Glomerular endothelial cell (primary cell): ENCODE measurements at places on chromosomes 16 and 17. TPM values are rescaled to one million over a fixed set of nuclear protein-coding genes. Genes with fewer than 3 reads are reported as not detected.

DNA sequence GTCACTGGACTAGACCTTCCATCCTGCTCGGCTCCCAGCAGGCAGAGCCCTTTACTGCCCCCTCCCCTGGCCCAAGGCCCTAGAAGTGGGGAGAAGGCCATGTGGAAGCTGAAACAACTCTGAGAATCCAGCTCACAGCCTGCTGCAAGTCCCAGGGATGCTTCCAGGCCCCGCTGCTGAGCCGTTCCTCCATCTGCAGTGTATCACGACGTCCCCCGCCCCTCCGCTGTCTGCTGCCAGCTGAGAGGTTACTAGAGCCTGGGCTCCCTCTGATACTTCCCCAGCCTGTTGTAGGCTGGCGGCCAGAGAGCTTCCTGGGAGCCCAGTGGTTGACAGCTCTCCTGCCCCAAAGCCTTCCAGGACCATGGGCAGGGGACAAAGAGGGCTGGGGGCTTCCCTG lies 118.2 kb downstream of the MGAT5B start:
- no peak for DNase-seq

DNA sequence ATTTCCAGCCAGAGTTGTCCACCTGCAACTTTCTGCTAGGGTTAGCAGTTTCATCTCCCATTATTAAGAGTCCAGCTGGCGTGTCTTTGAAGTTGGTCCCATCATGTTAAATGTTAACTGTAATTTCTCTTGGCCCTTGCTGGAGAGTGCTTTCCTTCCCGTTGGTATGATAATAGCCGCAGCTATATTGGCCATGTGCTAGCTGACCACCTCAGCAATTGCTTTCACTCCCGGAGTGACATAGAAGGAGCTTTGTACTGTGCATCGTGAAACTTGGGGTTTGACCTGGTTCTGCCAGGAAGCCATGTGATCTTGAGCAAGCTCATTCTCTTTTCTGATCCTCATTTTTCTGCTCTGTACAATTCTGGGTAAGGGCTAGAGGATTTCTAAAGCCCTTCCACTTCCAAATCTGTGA lies 81.0 kb upstream of the TBX2 start:
- no peak for DNase-seq

GRCh38 chr17:8922451-8922850 lies 43.1 kb downstream of the PIK3R5 start:
- DNase-seq: peak; percentile 51

The PYDC1 gene
- total RNA-seq: not detected in 2 replicates

The CD300LF gene
- not detected in 2 replicates for total RNA-seq

DNA sequence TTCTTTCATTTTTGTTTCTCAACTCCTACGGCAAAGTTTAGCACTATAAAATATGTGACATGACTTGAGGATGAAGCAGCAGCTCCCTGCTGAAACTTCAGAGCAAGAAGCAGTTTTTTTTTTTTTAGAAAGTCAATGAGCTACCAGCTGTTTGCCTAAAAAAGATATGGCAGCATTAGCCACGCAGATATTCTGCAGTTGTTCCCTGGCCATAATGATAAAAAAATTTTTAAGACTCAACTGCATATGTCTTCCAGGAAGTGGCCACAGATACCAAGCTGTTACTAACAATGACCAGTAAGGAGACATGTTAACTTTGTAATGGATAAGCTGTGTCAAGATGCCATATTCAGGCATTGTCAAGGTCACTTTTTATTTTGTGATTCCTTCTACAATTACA lies 319.6 kb upstream of the CDH11 start:
- DNase-seq: no peak

The KRTAP3-3 gene
- not detected in 2 replicates for total RNA-seq

- no peak for DNase-seq
These were observed 150.8 kb upstream of the FOXF1 start for GRCh38 chr16:86359571-86359970.

GRCh38 chr17:81470944-81471817 lies 41.4 kb downstream of the ACTG1 start:
- DNase-seq: no peak

- DNase-seq: no peak
These were observed 147.1 kb downstream of the TANC2 start for GRCh38 chr17:63113167-63113566.

DNA sequence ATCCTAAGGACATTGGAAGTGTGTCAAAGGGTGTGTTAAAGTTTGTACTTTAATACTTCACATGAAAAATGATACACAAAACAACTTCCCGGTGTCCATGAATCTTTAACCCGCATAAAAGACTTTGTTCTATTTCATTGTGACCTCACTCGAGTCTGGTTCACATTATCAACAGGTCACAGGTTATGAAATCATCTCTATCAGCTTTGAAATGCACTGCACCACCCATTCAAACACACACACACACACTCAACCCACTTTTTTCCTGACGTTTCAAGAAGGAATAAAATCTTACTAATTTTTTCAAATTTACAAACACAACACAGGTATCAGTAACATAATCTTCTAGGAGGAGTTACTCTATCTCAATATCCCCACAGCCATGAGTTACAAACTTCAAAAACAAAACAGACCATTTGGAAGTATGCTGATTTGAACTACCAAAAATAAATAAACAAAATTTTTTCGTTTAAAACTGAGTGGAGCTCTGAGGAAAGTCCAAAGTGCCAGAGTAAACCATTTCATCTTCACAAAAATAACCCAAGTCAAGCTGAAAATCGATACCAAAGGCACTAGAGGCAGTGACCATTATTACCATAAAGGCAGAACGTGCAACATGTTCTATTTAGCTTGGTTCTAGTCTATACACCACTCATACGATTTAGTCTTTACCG lies 2.7 kb downstream of the ACOX1 start:
- no peak for DNase-seq

DNA sequence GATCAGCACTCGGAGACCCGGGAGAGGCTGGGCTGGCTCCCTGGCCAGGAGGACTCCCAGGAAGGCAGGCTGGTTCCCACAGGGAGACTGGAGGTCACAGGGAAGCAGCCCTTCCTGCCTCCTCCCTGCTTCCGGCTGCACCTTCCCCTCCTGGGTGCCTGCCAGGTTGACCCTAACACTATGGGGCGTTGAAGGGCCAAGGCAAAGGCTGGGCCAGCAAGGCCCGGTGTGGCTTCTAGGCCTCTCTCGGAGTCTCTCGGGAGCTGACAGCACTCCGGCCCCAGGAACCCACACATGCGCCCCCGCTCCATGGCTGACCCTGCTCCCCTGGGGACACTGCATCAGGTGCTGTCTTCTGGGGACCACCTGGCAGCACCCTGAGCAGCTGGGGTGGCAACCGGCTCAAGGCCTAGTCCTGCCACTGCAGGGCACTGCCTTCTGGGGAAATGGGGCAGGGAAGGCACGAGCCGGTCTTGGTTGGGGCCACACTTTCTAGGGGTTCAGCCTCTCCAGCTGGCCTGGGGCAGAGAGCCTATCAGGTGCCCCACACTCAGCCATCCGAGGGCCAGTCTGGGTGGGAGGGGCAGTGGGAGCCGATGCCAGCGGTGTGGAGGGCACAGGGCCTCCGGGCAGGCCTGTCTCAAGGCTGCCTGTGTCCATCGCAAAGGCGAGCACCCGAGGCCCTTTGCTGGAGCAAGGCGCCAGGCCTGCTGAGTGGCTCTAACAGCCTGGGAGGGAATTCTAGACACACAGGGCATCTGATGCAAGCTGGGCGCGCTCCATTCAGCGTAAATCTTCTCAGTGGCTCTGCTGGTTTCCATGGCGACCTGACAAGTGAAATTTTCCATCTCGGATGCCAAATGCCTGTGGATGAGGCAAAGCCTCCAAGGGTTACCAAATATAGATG lies 5.6 kb upstream of the MTSS2 start:
- no peak for DNase-seq

The WDR81 gene
- total RNA-seq: 27.3 and 30.0 TPM in 2 replicates

GRCh38 chr17:34765291-34765690 lies 185.9 kb downstream of the TMEM132E start:
- DNase-seq: no peak

DNA sequence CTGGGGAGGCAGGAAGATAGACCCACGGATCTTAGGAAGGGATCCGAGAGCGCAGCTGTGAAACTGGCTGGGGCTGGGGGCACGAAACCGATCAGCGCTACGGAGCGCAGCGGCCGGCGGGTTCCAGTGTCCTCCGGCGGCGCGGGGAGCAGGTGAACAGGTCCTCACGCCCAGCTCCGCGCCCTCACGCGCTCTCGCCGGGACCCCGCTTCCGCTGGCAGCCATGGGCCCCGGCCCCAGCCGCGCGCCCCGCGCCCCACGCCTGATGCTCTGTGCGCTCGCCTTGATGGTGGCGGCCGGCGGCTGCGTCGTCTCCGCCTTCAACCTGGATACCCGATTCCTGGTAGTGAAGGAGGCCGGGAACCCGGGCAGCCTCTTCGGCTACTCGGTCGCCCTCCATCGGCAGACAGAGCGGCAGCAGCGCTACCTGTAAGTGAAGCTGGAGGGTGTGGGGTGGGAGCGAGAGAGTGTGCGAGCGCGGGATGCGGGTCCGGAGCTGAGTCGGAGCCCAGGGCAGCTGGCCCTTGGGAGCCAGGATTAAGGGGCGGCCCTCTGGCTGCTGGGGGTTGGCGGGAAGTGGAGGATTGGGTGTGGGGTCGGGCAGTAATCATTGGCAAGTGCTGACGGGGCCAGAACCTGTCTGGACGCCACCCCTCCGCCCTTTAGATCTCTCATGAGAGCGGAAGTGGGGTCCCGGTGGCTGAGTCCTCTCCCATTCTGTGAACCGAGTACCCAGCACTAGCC lies 479 bp downstream of the ITGA3 start:
- DNase-seq: no peak

- no peak for DNase-seq
These were observed 96.9 kb downstream of the ADCY9 start for GRCh38 chr16:4019371-4019791.

The TOM1L1 gene
- total RNA-seq: 5.0 and 8.8 TPM in 2 replicates

DNA sequence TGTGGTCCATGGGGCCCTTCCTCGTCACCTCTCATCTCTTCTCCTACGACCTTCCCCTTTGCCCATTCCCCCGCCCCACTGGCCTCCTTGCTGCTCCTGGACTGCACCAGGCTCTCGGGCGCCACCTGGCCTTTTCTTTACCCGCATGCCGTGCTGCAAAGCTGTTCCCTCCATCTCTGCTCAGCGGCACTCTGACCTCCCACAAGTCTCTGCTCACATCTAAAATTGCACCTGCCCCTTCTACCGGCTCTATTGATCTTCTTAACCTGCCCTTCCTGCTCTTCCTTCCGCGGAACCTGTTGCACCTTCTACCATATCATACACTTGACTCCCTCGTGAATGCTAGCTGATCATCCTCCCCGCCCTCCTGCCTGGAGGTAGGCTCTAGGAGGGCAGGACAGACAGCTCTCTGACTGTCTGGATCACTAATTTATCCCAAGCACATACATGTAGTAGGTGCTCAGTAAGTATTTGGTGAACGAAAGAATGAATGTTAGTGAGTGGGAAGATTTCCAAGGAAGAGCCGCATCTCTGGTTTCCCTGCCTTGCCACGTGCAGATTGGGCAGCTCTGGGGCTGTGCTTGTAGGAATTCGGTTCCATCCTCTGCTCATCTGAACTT lies 17.3 kb downstream of the DNAH17 start:
- no peak for DNase-seq

- no peak for DNase-seq
These were observed 7.8 kb downstream of the LGALS3BP start for GRCh38 chr17:78971756-78972506.

DNA sequence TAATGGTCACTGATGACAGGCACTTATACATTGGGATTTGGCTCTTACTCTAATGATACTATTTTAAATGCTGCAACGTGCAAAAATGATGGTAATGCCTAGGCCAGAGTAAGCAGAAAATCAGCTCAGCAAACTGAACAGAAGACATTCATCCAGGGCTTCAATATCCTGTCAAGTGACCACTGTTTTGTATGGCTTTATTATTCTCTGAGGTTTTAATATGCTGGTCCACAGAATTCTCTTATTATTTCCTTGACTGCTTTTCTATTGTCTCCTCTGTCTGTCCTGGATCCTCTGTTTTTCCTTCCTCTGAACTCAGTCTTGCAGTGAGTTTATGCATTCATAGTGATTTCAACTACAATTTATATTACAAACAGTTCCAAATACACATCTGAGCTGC lies 90.8 kb upstream of the PMFBP1 start:
- no peak for DNase-seq

The PPM1E gene
- total RNA-seq: 0.05 TPM in 1 of 2 replicates, not detected in the other

The AOC3 gene
- 0.05 and 0.82 TPM in 2 replicates for total RNA-seq

- no peak for DNase-seq
These were observed 65.9 kb downstream of the TUBD1 start for GRCh38 chr17:59826706-59827453.

- no peak for DNase-seq
These were observed 99.0 kb upstream of the CDH5 start for GRCh38 chr16:66267292-66268014.

The SLC13A5 gene
- not detected in 2 replicates for total RNA-seq

The PPP1R9B gene
- 35.6 and 56.6 TPM in 2 replicates for total RNA-seq

DNA sequence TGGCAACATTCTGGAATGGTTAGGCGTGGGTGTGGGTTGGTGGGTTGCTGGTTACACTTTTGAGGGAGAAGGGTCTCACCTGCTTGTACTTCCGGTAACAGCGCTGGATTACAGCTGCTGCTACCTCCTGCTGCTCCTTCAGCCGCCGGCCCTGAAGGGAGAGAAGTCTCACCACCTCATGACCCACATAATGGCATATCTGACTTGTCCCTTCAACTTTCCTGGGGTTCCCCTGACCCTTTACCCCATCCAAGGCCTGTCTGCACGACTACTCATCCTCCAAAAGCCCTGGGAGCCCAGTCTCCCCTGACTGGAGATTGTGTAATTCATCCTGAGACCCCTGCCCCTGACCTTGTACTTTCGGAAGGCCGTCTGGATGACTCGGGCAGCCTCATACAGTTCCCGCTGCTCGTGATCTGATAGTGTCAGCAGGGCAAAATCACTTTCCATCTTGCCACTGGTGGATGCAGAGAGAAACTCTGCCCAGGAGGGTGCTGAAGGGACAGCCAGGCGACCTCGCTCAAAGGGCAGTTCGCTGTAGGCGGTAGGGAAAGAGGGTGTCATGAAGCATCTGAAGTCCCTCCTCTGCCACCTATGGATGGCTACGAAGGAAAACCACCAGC lies 2.0 kb upstream of the SPAG7 start:
- no peak for DNase-seq

The KCNJ12 gene
- total RNA-seq: 0.58 and 1.6 TPM in 2 replicates

DNA sequence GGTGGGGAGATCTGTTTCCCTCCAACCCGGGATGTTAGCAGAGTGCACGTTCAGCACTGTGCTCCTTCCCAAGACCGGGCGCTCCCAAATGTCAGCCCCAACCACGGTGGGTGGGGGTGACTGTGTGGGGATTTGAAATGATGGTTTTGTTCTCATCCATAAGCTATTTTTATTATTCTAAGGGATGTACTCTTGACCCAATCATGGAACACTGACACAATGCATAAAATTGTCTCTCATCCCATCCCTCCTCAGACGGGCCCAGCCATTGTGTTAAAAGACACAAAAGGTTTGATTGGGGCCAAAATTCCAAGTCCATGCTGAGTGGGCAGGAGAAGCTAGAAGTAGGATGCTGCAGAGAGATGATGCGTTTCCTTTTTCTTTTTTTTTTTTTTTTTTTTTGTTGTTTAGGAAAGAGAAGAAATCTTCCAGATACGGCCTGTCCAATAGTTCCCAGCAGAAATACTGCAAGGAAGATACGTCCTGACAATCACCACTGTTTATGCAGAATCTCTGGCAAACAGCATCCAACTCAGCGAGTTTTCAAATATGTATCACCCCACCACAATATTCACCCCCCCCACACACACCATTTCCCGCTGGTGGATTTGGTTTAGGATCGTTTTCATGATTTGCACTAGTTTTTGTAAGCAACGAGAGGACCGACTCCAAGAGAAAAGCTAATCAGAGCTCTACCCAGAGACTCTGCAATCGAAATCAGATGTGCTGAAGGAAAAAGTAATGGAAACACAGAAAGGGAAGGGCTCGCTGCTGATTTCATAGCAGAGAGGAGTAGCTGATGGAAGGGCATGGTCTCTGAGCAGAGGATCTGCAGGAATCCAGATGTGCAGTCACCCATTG lies 163.5 kb upstream of the DYNLRB2 start:
- no peak for DNase-seq

The ACSM3 gene
- total RNA-seq: 22.0 and 68.4 TPM in 2 replicates
